Stimulated activated CD8-positive, alpha-beta memory T cell treated with anti-CD3 and anti-CD28 coated beads, Interleukin-7, amount 100 ng/mL, for 1 hour (primary cell): ENCODE measurements at places on chromosomes 12 and 14.
A peak's percentile ranks its signal among the peaks of the same experiment; 100 is the strongest.

DNA sequence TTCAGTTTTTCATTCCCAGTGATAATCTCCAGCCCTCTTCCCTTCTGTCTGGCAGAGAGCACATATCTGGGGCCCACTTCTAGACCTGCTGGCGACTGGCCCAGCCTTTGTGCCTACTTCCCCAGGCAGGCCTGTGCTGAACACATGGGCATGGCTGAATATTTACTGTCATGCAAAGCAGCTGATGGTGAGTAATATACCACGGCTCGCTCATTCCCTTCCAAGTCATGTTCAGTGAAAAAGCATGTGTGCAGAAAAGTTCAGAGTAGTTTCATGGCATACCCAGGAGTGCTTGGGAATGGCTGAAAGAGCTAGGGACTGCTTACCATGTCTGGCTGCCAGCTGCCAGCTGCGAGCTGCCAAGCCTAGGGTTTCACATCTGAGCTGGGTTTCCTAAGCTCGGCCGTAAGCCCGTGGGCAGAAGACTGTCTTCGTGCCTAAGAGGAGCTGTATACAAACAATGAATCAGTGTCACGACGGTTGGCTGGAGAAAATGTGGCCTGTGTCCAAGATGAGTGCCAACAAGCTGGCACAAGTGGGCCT is 179.9 kb upstream of the PELI2 start:
- DNase-seq = no peak

GRCh38 chr12:13103391-13104033 is at the start of gene GSG1:
GSG1 (minus strand) TSS chr12:13103667; CDS start chr12:13103512, 155 bp downstream.
- DNase-seq = no peak

DNA sequence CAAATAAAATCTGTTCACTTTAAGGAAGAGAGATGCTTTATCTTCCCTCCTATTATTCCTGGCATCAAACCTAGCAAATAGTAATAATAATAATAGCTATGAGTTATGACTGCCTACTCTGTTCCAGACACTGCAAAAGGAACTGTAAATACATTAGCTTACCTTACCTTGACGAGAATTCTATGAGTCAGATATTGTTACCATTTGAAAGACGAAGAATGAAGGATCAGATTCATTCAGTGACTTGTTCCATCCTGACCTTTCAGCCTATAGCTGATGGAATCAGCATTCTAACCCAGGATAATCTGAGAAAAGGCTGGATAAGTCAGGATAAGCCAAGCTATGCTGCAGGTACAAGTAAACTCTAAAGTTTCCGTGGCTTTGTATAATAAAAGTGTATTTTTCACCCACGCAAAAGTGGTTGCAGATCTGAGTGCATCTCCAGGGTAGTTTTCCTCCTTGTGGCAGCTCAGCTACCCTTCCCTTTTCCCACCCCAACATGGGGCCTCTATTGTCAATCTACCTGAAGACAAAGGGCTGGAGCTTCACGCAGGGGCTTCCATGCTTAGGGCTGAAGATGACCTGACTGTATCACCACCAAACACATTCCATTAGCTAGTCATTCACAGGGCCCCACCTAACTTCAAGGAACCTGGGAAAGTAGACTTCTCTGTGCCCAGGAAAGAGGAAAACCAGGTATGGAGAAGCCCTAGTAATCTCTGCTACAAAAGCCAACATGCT is 57.2 kb upstream of the CCND2 start:
- DNase-seq = no peak

DNA sequence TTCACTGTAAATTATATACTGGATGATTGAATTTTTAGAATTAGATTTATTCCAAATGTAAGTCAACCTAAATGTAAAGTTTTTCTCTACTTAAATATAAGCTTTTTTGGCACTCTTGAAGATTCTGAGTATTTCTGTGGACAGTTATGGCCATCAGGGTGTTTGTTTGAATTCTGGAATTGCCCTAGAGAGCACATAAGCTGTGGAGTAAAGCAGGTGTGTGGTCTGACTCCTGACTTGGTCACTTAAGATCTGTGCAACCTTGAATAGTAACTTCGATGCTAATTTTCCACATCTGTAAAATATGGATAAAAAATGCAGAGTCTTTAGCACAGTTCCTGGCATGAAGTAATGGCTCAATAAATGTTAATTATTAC is 64.4 kb downstream of the FUT8 start:
- DNase-seq = no peak

- peak; percentile 63 for DNase-seq
Observed at GRCh38 chr12:124609041-124609989, 41.9 kb upstream of the NCOR2 start.

GRCh38 chr12:57093415-57094207 is 4.7 kb downstream of the NAB2 start:
- peak; percentile 46 for DNase-seq

GRCh38 chr12:40225984-40226602 is 1.3 kb downstream of the LRRK2 start:
- no peak for DNase-seq

- DNase-seq = no peak
Observed at GRCh38 chr12:125455556-125455955, 390.3 kb downstream of the AACS start.

- no peak for DNase-seq
Observed at GRCh38 chr14:29352706-29353080, 575.0 kb downstream of the PRKD1 start.

GRCh38 chr14:68598621-68599447 is 194.0 kb downstream of the ZFP36L1 start:
- no peak for DNase-seq

- DNase-seq = no peak
Observed at GRCh38 chr14:76780875-76781647, 19.8 kb downstream of the VASH1 start.

DNA sequence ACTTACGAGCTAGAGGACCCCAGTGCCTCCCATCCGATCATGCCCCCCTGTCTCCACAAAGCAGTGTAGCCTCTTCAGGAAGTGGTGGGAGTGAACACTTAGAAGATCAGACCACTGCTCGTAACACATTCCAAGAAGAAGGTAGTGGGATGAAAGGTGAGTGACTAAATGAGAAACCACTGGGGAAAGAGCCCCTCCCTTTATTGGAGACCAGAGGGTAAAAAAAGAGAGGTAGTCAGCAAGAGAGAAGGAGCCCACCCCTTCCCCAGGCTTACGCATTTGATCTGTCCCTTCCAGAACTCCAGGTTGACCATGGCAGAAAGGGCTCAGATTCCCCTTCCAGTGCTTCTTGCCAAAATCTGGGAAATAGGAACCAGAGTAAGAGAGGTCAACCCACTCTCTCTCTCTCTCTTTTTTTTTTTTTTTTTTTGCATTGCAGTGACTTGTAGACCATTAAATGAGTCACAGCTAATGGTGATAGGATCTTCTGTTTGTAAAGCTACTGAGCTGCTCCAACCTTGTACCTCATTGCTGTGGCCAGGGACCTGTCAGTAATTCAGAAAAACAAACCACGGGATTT is 165.4 kb downstream of the GCH1 start:
- no peak for DNase-seq

GRCh38 chr12:105225505-105226015 is 10.4 kb downstream of the APPL2 start:
- no peak for DNase-seq

DNA sequence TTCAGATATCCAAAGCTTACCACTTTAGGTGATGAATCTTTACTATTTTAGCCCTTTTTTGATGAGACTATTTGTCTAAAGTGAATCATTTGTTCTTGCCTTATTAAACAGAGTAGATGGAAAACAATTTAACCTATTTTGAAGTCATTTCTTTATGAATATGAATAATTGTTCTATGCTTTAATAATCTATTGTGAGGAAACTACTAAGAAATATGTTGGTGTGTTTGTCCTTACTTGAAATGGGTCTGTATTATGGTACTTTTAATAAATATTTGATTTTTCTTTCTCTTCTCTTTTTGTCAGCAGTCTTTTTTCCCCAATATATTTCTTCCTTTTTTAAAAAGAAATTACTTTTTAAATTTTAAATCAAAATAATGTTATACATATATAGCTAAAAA is 24.4 kb downstream of the HSD17B6 start:
- DNase-seq = no peak
